ENCODE measurements at places on chromosomes 11 and 22.

DNA sequence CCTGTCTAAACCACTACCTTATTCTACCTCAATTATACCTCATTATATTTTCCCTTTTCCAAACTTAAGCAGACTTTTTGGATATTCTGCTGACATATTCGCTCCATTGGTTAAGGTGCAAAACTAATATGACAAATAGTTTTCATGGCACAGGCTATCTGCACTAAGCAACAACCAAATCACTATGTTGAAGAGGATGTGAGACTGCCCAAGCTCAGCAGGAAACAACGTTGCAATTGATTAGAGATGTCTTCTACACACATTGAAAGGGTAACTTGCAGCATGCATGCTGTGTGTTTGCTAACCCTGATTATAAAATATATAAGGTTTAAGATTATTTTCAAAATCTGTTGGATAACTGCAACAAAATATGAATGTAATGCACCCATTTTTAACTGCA, 61.6 kb downstream of the STK33 start:
- DNase-seq: no peak

- DNase-seq: no peak
These were observed 72.5 kb downstream of the GLYATL1 start for GRCh38 chr11:59011655-59012397.

DNA sequence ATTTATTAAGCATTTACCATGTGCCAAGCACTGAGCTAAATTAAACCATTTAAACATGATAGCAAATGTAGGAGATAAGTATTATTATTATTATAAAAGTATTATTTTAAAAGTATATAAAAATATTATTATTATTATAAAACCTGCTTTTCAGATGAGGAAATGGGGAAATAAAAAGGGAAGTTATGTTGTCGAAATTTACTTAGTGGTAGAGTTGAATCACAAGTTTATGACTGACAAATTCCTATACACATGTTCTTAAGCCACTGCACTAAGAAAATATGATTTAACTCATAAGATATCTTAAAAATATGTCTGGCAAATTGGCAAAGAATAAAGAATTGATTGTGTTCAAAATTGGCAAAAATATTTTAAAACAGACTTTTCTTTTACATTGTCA, 53.8 kb downstream of the CASP12 start:
- DNase-seq: no peak

- no peak for DNase-seq
These were observed 39.7 kb upstream of the MICAL2 start for GRCh38 chr11:12070446-12071267.

GRCh38 chr11:12876988-12877387, 132.1 kb upstream of the RASSF10 start:
- DNase-seq: no peak

- no peak for DNase-seq
These were observed 6.7 kb downstream of the SLC22A12 start for GRCh38 chr11:64597671-64598101.

DNA sequence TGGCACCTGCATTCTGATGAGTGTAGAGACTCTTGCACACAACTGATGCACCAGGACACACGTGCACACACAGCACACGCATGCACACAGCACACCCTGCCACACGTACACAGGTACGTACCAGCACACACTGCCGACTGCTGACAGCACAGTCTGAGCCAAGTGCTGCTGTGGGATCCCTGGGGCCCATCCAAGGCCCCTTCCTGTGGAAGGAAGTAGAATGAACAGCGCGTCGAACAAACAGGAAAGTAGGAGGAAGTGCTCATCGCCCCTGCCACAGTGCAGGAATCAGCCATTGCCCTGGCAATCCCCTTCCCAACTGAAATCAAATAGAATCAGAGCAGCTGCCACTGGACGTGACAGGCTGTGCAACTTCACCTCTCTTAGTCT, 57.9 kb downstream of the CD82 start:
- no peak for DNase-seq

GRCh38 chr11:103358251-103358650, 249.0 kb downstream of the DYNC2H1 start:
- no peak for DNase-seq

DNA sequence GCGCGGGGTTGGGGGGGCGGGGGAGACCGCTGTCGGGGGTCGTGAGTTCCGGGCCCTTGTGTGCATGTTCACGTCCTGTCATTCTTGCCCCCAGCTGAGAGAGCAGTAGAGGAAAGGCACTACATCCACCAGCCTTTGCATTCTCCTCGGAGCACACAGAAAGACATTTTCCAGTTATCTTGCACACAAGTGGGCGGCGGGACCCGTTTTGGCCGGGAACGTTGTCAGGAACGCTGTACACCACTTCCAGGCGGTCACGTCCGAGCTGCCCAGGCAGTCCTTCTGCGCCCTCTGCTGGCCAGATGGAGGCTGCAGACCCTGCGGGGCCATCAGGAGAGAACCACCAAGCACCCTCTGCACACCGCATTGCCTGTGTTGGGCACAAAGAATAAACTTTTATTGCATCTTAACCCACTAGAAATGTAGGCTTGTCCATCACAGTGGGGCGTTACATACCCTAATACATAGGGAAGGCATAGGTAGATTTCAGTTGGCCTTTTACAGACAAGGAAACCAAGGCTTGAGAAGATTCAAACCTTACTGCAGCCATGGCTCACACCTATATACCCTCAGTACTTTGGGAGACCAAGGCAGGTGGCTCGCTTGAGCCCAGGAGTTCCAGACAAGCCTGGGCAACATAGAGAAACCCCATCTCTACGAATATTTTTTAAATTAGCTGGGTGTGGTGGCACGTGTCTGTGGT, 2.8 kb upstream of the CDKN1C start:
- DNase-seq: peak; percentile 85

DNA sequence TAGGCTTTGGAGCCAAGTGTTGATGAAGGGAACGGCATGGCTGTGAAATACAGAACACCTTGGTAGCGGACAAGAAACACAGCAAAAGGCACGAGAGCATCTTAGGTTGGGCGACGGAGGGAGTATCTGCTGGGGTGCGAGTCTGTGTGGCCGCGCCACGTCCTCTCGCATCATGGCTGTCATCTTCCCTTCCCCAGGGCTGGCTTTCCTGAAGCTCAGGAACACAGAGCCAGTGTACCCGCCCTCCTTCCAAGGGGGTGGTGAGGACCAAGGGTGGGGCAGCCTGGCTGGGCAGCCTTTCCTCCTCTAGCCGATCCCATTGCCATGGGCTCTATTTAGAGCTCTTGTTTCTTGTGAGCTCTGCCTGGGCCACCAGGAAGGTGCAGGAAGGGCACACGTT, 154.4 kb downstream of the FEZ1 start:
- no peak for DNase-seq

GRCh38 chr22:20117633-20118299, 740 bp upstream of the TRMT2A start:
- peak; percentile 67 for DNase-seq

DNA sequence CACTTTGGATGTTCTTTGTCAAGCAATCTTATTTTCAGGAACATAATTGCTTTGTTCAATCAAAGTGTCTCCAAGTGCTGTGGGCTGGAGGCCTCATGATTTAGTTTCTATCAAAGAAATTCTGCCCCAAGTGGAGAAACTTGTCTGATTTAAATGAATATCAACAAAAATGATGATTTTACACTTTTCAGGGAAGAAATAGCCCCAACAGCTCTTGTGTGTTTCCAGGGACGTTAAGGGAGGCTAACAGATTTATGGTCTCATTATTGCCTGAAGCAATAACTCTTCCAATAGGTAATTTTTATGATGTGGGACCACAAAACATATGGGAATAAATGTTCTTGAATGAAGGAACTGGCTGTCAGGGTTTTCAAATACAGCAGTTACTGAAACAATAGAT, 699.1 kb downstream of the FAM181B start:
- no peak for DNase-seq

- DNase-seq: no peak
These were observed 655.7 kb upstream of the KIRREL3 start for GRCh38 chr11:127656116-127656836.

GRCh38 chr11:110599207-110599606, 113.0 kb downstream of the ARHGAP20 start:
- DNase-seq: no peak

GRCh38 chr11:117513666-117514065, 186.0 kb downstream of the CEP164 start:
- DNase-seq: no peak

- no peak for DNase-seq
These were observed 5.4 kb downstream of the MUS81 start for GRCh38 chr11:65865550-65866172.

GRCh38 chr11:2220173-2220771, 48.7 kb upstream of the TH start:
- no peak for DNase-seq

DNA sequence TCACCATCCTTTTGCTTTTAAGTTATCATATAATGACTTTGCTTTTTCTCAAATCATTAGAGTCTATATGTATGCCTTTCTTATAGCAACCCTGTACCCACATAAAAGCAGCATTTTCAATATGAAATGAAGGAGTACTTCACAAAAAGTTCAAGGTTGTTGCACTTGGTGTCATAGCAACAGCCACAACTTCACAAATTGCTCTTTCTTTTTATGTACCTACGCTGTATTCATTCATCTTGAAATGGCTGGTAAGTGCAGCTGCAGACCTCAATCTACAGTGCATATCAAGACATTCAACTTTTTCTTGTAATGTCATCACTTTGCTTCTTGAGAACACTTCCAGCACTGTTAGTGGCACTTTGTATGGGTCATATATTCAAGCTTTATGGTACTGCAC, 18.6 kb downstream of the CWC15 start:
- DNase-seq: no peak

DNA sequence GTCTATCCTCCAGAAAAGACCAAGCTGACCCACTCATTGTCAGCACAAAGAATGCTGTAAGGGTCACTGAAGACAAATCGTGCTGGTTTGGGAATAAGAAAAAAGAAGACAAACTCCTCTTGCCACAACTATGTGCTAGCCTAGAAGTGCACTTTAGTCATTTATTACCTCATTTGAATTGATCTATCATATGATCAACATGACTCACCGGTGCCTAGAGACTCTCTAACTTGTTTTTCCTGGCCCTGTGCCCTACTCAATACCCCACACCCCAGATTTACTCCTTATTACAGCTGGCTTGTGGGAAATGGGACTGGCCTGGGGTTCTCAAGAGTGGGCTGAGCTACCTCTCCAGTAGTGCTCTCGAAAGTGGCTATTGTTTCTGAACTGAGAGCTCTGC, 35.9 kb upstream of the HORMAD2 start:
- no peak for DNase-seq

DNA sequence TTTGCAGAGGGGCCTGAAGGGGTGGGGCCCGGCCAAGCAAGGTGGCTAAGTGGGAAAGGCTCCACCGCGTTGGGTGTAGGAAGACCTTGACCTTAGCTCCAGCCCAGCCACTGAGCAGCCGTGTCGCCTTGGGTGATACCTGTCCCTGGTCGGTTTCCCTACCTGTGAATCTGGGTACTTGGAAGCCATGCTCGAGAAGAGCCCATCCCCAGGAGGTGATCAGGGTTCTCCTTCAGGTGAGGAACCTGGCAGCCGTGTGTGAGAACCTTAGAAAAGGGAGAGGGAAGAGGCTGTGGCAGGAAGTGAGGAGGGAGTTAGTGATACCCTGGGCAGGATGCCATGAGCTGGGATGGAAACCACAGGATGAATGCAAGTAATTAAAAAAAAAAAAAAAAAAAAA, 21.6 kb downstream of the PPARA start:
- DNase-seq: no peak

- no peak for DNase-seq
These were observed 76.0 kb downstream of the EIF3M start for GRCh38 chr11:32659672-32660071.

GRCh38 chr11:129695571-129696308, 119.9 kb upstream of the TMEM45B start:
- peak; percentile 17 for DNase-seq

DNA sequence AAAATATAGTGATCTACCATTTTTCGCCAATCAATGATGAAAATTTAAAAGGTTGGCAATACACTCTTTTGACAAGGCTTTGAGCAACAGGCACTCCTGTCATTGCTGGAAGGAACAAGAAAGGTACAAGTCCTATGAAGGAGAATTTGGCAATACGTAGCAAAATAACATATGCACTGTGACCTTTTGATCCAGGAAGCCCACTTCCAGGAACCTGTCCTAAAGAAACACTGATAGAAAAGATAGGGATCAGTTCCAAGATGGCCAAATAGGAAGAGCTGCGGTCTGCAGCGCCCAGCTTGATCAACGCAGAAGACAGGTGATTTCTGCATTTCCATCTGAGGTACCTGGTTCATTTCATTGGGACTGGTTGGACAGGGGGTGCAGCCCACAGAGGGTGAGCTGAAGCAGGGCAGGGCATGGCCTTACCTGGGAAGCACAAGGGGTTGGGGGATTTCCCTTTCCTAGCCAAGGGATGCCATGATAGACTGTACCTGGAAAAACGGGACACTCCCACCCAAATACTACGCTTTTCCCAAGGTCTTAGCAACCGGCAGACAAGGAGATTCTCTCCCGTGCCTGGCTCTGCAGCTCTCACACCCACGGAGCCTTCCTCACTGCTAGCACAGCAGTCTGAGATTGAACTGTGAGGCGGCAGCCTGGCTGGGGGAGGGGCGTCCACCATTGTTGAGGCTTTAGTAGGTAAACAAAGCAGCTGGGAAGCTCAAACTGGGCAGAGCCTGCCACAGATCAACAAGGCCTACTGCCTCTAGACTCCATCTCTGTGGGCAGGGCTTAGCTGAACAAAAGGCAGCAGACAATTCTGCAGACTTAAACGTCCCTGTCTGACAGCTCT, 69.7 kb upstream of the GALNT18 start:
- DNase-seq: no peak

DNA sequence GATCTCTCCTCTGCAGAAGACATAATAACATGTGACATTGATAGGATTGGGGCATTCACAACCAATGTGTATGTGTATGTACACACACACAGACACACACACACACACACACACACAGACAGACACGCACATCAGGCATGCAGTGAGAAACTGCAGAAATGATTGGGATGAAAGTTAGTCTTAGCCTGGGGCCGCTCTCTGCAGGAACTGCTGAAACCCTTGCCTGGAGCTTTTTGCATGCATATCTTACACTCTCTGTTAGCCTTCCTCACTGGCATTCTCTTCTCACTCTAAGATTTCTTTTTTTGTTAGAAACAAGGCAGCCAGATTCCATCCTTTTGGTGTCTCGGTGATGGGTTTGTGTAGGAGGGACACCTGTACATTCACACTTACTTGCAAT, 337.9 kb downstream of the NELL1 start:
- DNase-seq: no peak

DNA sequence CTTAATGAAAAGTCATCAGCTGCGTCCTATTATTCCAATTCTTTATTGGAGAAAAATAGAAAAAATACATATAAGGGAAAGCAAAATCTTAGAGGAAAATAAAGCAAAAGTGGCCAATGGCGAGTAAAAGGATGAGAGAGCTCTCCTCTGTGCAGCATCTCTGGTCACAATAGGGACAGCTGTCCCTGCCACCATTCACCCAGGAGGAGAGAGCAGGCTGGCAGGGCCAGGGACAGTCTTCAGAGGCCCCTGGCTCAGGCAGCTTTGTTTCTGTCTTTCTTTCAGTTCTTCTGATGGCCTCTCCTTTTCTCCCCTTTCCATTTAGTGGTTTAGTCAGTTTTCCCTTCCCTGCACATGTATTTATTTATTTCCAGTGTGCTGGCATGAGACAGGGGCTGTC, 941.3 kb downstream of the NTM start:
- DNase-seq: no peak

- no peak for DNase-seq
These were observed 33.7 kb upstream of the MPPED1 start for GRCh38 chr22:43377896-43378704.

Measured in stimulated activated CD8-positive, alpha-beta memory T cell treated with anti-CD3 and anti-CD28 coated beads, Interleukin-4, amount 100 ng/mL, for 4 hours (primary cell).